Renal pelvis (tissue), 12 donors: ENCODE measurements at places on chromosomes 5 and 9.

DNA sequence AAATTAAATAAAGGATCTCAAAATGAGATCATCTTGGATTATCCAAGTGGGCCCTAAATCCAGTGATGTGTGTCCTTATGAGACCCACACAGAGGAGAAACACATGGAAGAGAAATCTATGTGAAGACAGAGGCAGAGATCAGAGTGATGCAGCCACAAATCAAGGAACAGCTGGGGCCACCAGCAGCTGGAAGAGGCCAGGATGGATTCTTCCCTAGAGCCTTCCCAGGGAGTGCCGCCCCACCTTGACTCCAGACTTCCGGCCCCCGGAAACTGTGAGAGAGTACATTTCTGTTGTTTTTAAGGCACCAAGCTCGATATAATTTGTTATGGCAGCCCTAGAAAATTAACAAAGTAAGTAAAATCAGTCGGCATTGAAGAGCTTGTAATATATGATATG lies 286.9 kb downstream of the FBXL7 start:
- DNase-seq: no peak

DNA sequence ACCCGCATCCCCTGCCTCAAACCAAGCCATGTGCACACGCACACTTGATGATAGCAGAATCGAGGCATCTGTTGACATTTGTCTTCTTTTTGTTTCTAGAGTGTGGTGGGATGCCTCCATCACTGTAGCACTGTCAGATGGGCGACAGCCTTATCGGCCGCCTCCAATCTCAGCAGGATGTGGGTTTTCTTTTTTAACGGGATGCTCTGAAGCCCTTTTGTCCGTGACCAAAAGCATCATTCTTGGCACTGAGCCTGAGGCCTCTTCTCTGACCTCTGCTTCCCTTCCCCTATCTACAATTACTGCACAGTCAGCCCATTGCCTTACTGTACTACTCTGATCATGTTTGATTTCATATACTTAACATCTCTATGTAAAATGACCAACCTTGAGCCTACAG lies 78.3 kb downstream of the LMNB1 start:
- no peak for DNase-seq

DNA sequence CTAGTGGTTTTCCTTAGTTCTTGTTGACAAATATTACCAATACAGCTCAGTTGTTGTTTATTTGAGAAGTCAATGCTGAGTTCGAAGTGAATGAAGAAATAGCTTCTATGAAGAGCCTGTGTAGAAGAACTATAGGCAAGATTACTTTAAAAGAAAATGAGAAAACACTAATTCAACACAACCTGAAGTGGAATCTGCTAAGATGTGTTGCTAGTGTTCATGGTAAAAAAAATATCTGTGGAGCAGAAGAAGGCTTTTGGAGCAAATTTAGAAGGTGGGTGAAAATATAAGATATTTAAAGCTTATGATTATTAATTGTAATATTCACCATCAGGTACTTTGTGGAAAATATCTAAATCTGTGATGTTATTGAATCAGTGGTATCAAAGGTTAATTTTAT lies 2.5 kb upstream of the DOCK2 start:
- DNase-seq: no peak

GRCh38 chr5:77076961-77077828 lies 9.9 kb downstream of the ZBED3 start:
- DNase-seq: peak; percentile 67

DNA sequence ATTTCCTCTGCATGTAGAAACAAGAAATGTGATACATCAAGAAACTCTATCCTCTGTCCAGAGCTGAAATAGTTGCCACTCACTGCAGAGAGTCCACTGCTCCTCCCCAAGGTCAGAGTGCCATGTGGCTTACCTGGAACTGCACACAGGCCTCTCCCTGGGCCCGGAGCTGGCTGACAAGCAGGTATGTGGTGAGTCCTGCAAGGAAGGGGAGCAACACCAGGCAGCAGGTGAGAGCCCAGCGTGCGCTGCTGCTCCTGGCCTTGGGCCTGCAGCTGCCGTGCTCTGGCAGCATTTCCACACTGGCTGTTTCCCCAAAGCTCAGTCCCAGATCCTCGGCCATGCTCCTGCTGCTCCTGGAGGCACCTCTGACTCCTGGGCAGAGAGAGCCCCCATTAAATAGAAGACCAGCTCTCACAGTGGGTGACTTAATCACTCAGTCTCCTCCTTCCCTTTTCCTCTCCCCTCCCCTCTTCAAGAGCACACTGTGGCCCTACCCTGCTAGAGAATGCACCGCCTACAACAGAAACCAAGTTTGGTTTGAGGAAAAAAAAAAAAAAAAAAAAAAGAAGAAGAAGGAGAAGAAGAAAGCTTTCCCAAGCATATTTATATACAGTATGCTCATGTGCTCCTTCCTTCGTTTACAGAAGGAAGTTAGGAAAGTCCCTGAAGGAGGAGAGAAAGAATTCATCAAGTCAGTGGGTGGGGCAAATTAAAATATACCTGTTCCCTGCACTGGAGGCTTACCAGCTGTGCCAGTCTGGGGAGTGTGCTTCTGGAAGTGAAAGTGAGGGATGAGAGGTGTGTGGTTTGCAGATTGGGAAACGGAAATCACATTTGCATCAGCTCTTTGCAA lies at the start of gene TNFSF15:
TNFSF15 (minus strand) TSS at position 370 of the 856 bp plus-strand sequence; CDS start at position 343, 27 bp downstream.
- no peak for DNase-seq

DNA sequence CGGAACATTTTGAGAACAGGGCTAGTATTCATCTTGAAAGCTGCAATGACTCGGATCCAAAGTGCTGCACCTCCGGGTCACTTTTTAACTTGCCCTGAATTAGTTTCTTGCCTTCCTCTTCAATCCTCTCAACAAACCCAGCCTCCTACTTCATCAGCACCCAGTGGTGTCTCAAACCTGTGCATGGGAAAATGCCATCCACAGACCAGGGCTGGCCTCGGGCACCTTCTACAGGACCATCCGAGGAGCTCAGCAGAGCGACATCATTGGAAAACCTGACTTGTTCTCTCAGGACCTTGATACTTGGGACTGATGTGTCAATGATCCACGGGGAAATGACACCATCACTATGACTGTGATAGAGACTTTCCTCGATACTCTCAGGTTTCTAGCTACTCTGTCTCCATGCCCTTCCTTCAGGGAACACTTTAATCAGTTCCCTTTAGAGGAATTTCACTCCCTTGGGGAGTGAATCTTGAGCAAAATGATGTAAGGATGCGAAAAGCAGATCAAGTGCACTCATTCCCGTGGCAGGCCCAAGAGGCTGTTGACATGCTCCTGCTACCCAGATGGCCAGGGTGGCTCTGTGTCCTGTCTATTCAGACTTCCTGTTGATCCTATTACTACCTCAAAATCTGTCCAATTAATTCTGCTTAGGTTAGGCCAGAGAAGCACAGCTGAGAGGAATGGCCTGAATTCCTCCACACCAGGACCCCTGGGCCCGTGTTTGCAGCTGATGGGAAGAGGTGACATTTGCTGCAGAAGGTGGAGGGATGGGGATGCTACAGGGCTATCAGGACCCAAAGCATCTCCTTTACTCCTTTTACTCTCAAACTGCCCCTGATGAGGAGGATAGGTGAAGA lies 96.5 kb upstream of the SLC25A48 start:
- DNase-seq: no peak

- no peak for DNase-seq
Observed at GRCh38 chr9:120983259-120983837, 56.8 kb upstream of the TRAF1 start.

GRCh38 chr9:757246-757881 lies 84.1 kb upstream of the DMRT1 start:
- DNase-seq: peak; percentile 20

DNA sequence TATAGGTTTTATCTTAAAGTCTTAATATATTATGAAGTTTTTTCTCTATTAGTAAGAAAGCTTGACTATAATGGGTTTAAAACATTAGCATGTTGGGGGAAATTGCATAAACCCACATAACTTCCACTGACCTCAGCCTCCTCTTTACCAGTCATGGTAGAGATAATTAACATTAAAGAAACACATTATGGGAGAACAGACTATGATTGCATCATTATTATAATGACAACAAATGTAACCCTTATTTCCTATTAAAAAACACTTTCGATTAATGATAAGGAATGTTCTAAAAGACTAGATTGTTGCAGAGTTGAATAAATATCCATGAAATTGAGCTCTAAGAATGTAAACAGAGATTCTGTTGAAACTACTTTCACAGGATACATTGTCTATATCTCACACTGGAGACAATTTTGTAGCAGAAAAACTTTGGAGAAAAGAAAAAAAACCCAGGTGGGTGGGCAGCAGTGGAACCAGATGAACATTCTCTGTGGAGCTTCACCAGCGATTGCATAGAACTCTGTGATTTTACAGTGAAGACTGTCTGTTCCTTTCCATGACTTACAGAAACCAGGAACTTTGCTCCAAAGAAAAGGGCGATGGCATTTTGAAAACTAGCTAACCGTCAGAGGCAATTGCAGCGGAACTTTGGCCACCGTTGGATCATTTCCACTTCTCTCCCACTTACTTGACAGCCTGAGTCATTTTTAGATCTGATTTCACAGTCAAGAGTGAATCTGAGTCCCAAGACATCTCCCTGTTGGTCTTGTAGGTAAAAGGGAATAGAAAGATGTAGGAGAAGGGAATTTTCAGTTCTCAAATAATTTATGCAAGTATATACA lies 21.0 kb upstream of the ERAP2 start:
- DNase-seq: no peak

GRCh38 chr9:13645557-13645956 lies 366.1 kb upstream of the MPDZ start:
- no peak for DNase-seq

GRCh38 chr5:169153405-169153804 lies 147.5 kb downstream of the SLIT3 start:
- DNase-seq: no peak

- no peak for DNase-seq
Observed at GRCh38 chr5:73960426-73960825, 334.4 kb downstream of the ARHGEF28 start.

- DNase-seq: no peak
Observed at GRCh38 chr9:130114741-130115140, 57.5 kb upstream of the NCS1 start.

GRCh38 chr9:118009614-118010013 lies 305.4 kb downstream of the TLR4 start:
- no peak for DNase-seq

DNA sequence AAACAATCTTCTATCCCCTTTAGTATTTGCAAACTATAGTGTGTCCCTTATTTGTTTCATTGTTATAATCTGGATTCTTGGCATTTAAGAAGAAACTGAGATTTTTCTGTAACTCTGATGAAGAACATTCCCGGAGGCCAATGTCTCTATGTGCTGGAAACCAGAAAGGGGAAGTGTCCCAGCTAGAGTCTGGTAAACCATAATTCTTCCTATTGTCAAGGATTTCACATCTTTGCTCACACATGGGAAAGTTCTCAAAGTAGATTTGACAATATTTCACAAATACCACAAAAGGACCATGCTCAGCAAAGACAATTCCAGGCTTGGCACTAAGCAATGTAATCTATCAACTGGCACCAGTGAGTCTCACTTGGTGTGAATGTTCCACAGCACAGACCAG lies 146.8 kb downstream of the MUSK start:
- no peak for DNase-seq

DNA sequence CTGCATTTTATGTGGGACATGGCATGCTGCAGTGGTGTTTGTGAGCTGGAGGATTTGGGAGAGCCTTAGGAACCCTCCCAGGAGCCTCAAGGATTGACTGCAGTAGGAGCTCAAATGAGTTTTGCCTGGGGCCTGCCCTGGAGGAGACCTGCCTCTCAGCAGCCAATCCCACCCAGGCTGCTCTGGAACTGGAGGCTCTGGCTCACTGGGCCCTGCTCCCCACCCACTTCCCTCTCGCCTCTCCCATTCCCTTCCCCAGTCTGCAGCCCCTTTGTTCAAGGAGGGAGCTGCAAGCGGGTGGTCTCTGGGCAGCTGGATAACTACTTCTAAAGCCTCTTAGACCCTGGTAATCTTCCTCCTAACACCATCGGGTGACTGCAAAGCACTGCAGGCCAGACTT lies 24.2 kb downstream of the KCNIP1 start:
- DNase-seq: no peak

DNA sequence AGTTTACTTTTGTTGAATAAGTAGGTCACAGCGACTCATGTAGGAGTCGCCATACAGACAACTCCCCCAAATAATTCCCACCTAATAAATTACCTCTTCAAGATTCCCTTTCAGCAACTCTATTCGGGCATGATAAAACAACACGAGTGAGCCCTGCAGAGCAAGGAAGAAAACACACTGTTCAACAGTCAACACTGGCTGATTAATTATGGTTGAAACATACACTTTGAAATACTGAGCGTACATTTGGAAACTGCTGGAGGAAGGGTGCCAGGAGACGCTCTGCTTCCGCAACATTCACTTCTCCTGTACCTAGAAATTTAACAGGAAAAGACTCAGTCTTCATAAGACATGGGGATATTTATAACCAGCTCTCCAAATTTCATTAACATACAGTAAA lies 117.5 kb downstream of the TTC39B start:
- peak; percentile 38 for DNase-seq

- no peak for DNase-seq
Observed at GRCh38 chr5:116554764-116555163, 19.9 kb downstream of the SEMA6A start.

DNA sequence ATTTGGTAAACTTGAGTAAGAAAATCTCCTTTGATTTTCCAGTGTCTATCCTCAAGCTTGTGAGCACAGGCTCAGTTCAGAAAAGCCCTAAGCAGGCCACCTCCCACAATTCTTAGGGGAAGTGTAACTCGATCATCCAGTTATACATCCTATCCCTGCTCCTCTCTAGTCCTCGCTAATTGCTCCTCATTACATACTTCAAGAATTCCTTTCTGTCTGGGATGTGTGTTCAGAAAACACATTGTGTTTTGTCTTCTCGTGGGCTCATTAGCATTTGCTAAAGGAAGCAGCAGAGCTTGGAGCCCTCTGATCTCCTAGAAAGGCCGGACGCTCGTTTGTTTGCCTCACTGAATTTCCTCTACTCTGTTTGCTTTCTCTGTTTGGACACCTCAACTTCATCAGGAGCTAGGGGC lies 268.2 kb upstream of the RFX3 start:
- DNase-seq: peak; percentile 77

- no peak for DNase-seq
Observed at GRCh38 chr9:125632321-125633115, 74.5 kb downstream of the MAPKAP1 start.

DNA sequence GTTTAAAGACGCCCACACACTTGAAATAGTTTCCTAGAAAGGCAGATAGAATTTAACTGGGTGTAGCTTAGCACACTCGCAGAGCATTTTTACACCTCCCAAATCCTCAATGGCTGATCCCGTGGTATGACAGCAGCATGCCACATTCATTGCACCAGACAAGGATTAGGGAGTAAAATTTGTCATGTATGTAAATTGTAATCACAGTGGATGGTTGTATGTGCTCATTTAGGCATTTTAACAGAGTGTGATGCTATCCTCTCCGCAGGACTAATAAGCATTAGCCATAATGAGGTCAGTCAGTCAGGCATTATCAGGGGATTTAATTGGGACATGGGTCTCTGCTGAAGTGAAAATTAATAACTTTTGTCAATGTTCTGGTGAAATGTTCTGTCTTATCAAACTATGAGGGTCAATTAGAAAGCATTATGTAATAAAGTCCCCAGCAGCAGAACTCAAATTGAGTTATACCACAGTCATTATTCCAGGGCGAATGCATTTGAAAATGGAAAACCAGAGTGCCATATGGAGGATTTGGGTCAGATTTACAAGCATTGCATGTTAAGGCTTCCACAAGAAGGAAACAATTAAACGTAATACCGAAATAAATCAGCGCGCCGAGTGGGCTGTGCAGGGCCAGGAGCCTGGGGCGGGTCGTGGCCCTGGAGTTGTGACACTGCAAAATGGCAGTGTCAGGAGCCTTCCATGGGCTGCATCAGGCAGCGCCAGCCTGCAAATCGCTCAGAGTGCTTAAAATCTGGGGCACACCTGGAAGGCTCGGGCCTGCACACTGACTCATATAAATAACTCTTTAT lies 602.2 kb downstream of the BNC2 start:
- no peak for DNase-seq
